ENCODE measurements at places on chromosomes 5 and 9.

DNA sequence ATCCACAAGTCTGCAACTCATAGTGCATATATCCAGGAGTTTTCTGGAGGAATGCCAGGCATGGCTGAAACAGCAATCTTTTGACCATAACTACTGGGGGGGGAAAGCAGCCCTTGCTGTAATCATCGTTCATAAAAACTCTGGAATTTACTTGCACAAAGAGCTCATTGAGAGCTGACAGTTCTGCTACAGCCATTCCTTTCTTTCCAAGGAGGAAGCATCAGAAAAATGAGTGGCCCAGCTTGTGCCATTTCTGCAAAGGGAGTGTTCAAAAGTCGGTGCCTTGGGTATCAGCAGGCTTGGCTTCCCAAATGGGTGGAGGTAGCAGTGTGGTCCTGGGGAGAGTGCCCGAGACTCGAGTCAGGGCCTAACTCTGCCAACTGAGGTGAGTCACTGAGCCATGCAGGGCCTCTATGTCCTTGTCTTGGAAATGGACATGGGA, 101.5 kb downstream of the GCNT1 start:
- peak overlapping the region; percentile 58 for H3K27ac ChIP-seq
- no peaks in the 10 kb centered on the region for H3K27me3 ChIP-seq
- H3K4me1 ChIP-seq, result no peaks in the 10 kb centered on the region
- DNase-seq, result no peak
- no peaks in the 10 kb centered on the region for H3K36me3 ChIP-seq

DNA sequence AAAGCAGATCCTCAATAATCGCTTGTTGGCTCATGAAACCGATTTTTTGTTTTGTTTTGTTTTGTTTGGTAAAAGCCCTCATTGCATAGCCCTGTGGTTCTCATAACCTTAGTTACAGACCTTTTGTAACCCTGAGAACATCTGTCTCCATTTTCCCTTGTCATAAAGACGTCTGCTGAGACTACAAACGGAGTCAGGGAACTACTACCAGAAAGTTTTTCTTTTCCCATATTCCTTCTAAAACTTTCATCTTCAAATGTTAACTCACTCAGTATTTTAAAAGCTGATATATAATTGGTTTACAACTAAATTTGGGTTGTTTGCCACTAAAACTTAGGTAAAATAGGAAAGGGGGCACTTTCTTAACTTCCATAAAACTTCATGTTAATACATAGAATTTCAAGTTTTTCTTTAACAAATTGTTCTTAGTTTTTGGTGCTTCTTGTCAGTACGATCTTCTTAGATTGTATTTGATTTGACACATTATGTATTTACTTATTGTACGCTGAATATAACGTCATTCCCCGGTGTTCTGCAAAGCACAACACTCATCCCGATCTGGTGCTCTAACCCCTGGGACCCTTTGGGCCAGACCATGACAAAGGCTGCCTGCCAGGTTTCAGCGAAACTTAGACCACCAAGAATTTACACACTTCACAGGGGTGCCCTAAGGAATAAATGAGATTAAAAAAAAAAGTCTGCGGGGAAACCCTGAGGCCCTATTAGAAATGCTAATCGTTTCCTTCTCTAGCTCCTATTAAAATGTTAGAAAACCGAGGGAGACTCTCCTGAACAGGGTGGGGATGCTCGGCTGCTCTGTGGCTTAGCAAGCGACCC, 1.1 kb upstream of the ANP32B start:
- H3K27me3 ChIP-seq, result no peaks in the 10 kb centered on the region
- H3K4me1 ChIP-seq, result peaks cover 8% of the 10 kb centered on the region
- H3K4me3 ChIP-seq, result peak overlapping the region; percentile 63
- no peak for DNase-seq
- H3K27ac ChIP-seq, result peak overlapping the region; percentile 98

DNA sequence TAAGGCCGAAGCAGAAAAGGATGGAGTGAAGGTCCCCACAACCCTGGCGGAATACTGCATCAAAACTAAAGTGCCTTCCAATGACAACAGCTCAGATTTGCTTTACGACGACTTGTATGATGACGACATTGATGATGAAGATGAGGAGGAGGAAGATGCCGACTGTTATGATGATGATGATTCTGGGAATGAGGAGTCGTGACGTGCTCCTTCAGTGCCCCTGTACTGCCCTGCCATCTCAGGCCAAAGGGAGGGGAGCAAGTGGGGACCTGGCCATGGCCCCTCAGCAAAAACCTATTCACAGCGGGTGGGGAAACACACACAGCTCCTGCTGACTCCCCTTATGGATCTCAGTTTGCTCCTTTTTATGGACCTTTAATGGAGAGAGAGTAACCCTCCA, 100.1 kb downstream of the UBE2R2 start:
- DNase-seq, result no peak
- no peak overlapping the region for H3K4me3 ChIP-seq
- H3K36me3 ChIP-seq, result no peaks in the 10 kb centered on the region

DNA sequence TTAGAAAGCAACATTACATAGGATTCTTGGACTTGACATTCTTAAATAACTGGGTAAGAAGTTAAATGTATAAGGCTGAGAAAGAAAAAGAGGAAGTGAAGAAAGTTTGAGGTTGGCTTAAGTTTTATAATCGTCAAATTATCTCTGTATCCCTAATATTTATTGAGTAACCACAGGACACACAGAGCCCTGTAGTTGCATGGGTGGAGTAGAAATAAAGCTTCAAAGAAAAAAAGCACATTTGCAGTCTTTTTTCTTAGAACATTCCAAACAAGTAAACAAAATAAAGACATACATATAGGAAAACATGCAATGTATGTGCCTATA, 137.0 kb downstream of the CCDC192 start:
- H3K36me3 ChIP-seq, result no peaks in the 10 kb centered on the region
- DNase-seq, result no peak
- H3K4me1 ChIP-seq, result no peaks in the 10 kb centered on the region
- no peaks in the 10 kb centered on the region for H3K27me3 ChIP-seq
- no peak overlapping the region for H3K27ac ChIP-seq

- no peak overlapping the region for H3K4me3 ChIP-seq
- H3K36me3 ChIP-seq, result no peaks in the 10 kb centered on the region
- no peak overlapping the region for H3K27ac ChIP-seq
- no peaks in the 10 kb centered on the region for H3K4me1 ChIP-seq
Measured at GRCh38 chr5:173660481-173661280, 44.2 kb upstream of the BOD1 start.

DNA sequence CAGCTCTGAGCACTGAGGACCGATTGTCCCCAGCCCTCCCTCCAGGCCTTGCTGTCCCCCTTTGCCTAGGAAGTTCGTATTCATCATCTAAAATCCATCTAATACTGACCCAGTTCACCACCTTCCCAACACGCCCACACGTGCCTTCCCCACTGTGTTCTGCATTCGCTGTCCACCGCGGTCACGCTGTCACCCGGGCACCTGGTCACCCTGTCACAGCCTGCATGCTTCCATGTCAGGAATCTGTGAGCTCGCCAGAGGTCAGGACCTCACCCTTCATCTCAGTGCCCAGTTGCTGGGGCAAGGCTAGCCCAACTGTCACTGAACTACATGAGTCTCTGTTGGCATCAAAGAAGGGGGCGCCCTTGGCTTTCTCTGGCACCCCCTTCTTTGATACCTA, 82.9 kb upstream of the RUFY1 start:
- no peaks in the 10 kb centered on the region for H3K36me3 ChIP-seq
- H3K4me3 ChIP-seq, result no peak overlapping the region
